SJCRH30 (cell line): ENCODE measurements at places on chromosomes 7 and 10.
A peak's percentile ranks its signal among the peaks of the same experiment; 100 is the strongest.

DNA sequence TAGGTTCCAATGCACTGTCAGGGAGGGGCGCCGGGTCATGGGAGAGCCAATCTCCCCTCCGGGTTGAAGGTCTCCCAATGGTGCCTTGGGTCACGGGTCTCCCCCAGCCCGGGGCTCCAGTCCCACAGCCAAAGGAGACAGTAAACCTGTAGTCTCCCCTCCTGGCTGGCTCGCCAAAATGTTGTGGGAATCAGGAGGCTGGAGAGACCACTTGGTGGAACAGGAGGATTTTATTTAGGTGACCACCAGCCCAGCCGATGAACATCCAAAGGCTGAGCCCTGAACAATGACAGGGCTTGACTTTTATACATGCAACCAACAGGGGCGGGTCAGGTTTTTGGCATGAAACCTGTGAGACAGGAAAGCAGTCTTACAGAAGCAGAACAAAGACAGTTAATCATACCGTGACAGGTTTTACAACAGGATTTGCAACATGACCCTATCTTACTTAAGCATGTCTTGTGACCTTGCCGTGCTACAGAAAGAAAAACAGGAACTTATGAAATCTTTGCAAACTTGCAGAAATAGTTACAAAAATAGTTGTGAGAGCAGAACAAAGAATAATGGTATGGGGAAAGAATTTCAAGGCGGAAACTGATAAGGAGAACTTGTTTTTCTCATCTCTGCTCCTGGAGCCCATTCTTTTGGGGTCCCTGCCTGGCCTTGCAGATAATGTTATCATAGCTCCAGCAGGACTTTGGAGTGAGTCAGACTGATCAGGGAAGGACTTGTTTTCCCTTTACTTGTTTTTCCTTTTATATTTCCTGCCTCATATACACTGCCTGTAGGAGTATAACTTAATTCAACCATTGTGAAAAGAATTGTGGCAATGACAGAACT is 7.1 kb downstream of the ERV3-1 start:
- no peak for DNase-seq

DNA sequence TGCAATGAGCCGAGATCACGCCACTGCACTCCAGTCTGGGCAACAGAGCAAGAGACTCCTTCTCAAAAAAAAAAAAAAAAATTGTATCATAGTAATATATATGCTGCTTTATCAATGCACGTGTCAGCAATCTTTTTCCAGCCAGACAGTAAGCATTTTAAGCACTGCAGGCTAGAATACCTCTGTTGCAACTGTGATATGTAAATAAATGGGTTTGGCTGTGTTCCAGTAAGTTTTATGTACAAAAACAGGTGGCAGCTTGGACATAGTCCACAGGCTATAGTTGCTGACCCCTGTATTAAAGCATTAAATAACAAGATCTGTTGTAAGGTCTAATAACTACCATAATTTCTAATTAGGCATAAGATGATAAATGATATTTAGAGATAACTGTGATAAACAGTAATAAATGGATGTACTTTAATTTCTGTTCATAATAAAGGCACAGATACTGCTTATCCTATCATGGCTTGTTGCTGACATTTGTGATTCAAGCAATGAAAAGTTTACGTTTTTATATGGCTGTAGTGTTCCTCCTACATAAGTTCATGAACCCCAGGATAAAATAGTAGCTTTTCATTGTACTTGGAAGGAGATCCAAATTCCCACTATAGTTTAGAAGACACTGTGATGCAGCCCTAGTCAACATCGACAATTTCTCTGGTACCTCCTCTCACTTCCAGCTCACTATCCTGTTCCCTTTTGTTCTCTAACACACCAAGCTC is 161.4 kb downstream of the ELMO1 start:
- DNase-seq, result peak; percentile 92

DNA sequence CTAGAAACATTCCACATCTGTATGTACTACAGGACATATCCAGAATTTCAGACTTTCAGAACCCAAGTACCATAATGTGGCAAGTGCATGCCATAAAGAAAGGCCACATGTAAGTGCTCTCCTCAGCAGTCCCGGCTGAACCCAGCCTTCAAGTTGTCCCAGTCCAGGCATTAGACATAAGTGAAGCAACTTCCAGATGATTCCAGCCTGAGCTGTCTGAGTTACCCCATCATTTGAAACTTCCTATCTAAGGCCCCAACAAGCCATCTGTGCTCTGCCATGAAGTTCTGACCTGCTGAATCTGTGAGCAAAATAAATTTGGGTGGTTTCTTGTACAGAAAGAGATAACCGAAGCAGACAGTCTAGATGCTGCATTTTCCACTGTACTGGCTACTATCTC is 218.8 kb downstream of the IPMK start:
- DNase-seq, result no peak

GRCh38 chr7:95213809-95214492 is 110.4 kb downstream of the PON1 start:
- peak; percentile 45 for DNase-seq

GRCh38 chr10:96960872-96961271 is 128.8 kb downstream of the LCOR start:
- no peak for DNase-seq

DNA sequence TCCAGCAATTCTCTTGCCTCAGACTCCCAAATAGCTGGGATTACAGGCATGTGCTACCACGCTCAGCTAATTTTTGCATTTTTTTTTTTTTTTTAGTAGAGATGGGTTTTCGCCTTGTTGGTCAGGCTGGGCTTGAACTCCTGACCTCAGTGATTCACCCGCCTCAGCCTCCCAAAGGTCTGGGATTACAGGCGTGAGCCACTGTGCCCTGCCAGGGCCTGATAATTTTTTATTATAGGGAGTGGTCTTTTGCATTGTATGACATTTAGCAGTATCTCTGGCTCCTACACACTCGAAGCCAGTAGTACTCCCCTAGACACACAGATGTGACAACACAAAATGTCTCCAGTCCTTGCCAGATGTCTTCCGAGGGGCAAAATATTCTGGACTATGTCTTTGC is 124.0 kb downstream of the DKK1 start:
- no peak for DNase-seq

- no peak for DNase-seq
These were observed 233.3 kb upstream of the MDFIC start for GRCh38 chr7:114688443-114689055.

- no peak for DNase-seq
These were observed 29.5 kb upstream of the TMEM273 start for GRCh38 chr10:49217645-49218044.

GRCh38 chr10:80542652-80543318 is 5.1 kb downstream of the SH2D4B start:
- DNase-seq, result no peak

GRCh38 chr10:11341283-11341960 is 270.0 kb downstream of the USP6NL start:
- DNase-seq, result no peak

GRCh38 chr10:78770167-78771090 is 298.3 kb upstream of the ZMIZ1 start:
- DNase-seq, result no peak

DNA sequence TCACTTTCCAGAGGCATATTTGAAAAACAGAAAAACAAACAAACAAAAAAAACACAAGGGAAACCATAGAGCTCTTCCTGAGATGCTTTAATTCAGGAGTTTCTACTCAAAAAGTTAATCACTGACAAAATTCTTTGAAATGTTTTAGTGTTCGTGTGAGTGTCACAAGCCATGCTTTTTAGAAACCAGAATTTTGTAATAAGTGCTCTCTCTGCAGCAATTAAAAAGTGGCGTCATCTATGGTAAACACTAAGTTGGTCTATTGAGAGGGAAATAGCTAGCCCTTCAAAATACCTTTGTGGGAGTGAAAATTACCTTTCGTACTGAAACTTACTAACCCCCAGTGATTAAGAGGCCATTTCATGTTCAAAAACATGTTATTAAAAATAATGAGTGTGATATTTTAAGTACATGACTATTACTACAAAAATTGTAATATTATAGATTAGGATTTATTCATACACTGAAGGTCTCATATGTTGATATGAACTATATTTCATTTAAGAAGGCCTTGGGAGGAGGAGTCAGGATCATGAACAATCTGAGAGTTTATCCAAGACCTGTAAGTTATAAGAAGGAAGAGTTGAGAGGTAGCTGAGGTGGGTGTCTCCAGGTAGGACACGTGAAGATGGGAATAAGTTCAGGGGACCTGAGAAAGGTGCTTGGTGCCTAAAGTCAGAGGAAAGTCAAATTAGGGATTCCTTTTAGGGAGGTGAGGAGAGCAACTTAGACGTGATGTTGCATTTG is 94.6 kb downstream of the PPP1R9A start:
- no peak for DNase-seq

- DNase-seq, result no peak
These were observed 226.9 kb downstream of the GLRX3 start for GRCh38 chr10:130363051-130363450.

DNA sequence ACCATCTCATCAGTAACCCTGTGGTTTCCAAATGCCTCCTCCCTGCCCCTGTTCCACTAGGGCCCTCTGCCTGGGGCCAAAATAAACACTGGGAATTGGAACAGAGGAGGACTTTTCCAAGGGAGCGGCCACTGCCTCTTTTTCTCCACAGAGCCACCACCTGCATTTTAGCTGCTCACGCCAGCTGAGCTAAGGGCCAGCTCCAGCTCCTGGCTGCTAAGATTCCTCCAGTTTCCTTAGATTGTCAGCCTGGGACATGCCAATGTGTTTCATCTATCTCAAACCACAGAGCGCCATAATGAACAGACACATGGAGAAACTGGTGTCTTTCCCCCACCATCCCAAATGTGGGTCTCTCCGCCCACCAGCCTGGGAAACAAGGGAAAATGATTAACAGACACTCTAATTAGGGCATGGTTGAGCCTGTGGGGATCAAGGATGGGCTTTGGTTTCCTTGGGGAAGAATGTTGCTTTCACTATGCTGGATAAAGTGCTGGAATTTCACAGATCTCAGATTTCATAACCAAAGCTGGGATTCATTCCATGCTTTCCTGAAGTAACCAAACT is 52.2 kb downstream of the ASB13 start:
- peak; percentile 89 for DNase-seq

DNA sequence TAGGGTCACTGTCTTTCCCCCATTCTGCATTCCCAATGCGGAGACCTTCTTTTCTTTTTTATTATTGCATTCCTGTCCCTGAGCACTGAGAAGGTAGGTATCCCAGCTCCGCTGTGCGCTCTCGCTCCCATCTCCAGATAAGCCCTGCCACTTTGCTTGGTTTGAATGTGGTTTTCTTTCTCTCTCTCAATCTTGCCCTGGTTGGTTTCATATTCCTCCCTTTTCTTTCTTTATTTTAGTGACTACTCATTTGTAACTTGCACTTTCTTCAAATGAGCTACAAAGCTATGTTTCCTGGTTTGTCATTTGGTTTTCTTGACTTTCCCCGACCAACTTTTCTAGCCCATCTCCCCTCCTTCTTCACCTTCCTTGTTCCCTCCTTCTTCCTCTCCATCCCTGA is 29.0 kb upstream of the HSPB1 start:
- DNase-seq, result no peak

DNA sequence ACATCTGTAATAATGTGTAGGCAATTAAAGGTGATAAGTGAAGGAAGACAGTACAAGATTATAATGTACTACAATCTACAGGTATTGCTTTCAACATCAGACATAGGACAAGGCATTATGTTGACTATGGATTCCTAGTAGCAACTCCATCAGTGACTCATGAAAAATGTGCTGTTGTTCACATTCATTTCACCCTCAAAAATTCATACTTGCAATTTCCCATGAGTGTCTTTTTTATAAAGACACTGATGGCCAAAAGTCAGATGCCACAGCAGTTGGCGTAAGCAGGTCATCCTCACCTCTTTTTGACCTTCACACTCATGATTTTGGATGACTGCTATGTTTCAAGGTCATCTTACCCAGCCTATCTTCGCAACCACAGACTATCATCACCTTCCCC is 100.0 kb upstream of the AMPH start:
- no peak for DNase-seq

- no peak for DNase-seq
These were observed 639.7 kb upstream of the AUTS2 start for GRCh38 chr7:68958571-68958970.

- DNase-seq, result no peak
These were observed 304.4 kb upstream of the MBL2 start for GRCh38 chr10:53076948-53077347.

DNA sequence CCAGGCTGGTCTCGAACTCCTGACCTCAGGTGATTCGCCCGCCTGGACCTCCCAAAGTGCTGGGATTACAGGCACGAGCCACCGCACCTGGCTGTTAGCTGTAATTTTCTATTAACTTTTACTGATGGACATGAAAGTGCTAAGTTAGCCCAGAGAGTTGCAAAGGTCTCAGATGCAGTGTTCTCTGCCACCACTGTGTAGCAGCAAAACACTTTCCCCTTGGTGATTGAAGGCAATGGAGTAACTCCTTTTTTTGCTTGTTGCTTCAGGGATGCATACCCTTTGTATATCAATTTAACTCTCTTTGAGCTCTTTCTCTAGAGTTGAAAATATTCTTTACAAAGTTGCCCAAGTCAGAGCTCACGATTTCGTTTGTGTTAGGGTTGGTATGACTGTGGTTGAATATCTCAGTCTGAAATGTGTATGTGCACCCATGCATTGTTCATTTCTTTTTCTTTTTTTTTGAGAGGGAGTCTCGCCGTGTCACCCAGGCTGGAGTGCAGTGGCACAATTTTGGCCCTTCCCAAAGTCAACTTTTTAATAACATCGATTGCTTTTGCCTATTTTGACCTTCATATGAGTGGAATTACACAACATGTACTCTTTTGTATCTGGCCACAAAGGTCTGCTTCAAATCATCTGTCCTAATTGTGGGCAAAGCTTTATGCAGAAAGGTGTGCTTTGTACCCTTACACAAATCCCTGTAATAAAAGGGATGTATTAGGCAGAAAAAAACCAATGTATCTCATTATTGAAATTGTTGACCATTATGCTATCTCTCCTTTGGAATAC is 52.6 kb downstream of the GTF2I start:
- no peak for DNase-seq

DNA sequence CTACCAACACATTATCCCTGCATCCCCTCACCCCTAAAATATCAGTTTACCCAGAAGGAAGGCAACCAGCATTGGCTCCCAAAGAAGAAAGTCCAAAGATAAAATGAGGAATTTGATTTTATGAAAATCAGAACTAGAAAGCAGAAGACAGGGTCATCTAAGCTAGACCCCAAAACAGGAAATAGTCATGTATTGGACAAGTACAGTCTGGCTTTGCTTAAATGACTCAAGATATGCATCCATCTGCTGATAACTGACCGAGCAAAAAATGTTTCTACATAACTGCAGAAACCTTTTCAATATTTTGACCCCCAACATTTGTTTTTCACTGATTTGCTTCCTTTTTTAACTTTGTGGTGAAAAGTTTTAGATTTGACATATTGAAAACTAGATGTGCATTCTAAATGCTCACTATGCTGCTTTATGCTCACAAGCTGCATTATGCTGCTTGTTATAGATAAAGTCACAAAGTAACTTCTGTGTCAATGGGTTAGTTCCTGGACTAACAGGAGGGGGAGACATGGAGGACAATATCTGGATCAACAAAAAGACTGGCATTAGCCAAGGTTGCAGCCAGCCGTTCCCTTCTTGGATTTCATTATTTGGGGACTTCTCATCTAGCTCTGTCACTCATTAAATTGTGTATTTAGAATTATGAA is 227.0 kb downstream of the INHBA start:
- no peak for DNase-seq

GRCh38 chr7:111708072-111708471 is 145.8 kb upstream of the IMMP2L start:
- DNase-seq, result no peak

- DNase-seq, result no peak
These were observed 239.5 kb downstream of the PLXNA4 start for GRCh38 chr7:132336797-132337196.
